Breast epithelium (tissue), 4 donors: ENCODE measurements at places on chromosomes 11 and 22.

- no peak for DNase-seq
Observed at GRCh38 chr11:86064220-86064803, 4.6 kb downstream of the PICALM start.

GRCh38 chr11:70567680-70568034, 169.3 kb downstream of the CTTN start:
- no peak for DNase-seq

GRCh38 chr22:29457730-29458129, 19.3 kb downstream of the RFPL1 start:
- DNase-seq, result no peak

DNA sequence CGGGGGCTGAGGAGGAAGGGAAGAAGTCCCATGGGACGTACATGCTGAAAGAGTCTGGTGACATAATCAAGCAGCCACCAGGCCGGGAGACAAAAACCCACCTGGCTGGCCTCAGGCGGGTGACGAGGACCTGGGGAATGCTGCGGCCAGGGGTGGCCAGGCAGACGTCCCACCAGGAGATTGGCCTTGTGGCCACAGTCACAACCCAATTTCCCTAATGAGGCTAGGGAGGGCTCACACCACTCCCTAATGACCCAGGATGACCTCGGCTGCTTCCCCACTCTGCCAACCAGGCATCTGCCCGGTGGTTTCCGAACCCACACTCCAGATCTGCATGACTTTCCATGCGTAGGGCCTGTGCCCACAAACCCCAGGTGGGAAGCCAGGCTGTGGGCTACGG, 66.9 kb downstream of the SCUBE1 start:
- DNase-seq, result no peak

DNA sequence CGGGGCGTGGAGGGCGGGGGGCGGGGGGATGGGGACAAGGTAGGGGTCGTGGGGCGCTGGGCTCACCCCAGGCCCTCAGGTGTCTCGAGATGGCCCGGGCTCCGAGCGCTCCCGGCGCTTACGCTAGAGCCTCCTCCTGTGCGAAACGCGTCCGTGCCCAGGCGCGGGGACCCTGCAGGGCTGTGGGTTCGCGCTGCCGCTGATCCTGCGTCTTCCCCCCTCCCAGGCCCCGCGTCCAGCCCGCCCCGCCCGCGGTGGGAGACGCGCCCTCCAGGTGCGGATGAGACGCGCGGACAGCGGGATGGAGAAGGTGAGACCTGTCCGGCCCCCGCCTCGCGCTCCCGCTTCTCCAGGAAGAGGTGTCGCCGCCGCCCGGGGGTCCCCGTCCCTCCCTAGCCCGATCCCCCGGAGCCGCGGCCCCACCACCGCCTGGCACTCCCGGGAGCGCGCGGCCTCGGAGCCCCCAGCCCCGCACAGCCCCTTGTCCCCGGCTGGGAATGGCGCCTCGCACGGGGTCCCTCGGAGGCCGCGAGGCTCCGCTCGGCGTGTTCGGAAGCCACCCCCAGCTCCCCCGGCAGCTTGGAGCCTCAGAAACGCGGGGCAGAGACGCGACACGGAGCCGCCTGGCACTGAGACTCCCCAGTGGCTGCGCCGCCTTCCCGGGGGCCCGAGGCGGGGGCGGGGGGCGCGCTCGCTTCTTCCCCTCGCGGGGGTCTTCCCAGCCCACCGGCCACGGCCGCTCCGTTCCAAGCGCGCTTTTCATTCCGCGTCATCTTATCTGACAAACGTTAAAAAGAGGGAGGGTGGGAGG, 27.6 kb upstream of the TOLLIP start:
- no peak for DNase-seq

- no peak for DNase-seq
Observed at GRCh38 chr22:30444632-30445437, 19.3 kb downstream of the MTFP1 start.

GRCh38 chr22:47990481-47990880, 1228.0 kb downstream of the TBC1D22A start:
- no peak for DNase-seq

GRCh38 chr22:16963189-16963945, 44.7 kb downstream of the GAB4 start:
- no peak for DNase-seq

DNA sequence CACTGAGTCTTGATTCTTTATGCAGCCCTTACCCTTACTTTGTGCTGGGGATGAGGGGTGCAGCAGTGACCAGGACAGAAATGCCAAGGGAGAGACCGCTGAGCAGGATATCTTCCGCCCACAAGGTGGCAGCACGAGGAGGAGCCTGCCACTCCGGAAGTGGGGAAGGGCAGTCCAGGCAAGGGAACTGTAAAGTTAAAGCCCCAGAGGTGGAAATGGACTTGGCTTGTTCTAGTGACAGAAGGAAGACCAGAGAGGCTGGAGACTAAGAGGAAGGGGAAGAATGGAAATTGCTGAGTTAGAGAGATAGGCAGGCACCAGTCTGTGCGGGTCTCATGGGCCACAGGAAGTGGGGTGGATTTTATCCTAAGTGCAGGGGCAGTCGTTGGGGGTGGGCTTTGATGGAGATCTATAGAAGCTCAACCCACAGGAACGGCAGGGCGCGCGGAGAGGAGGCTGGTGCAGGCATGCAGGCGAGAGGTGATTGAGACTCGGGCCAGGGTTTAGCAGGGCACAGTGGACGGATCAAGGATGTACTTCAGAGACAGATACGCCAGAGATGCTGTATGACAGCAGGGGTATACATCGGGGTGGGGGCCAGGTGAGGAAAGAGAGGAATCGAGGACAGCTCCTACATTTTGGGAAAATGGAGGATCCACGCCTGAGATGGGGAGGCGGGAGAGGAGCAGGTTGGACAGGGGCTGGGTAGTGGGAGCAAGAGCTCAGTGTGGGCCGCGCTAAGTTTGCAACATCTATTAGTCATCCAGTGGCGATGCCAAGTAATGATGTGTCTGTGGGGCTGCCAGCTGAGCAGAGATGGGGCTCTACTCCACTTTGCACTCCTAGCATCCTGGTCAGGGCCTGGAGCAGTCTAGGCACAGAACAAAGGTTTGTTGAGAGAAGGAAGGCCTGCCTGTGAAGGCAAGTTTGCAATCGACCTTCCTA, 3.3 kb upstream of the GRK2 start:
- peak; percentile 81 for DNase-seq

DNA sequence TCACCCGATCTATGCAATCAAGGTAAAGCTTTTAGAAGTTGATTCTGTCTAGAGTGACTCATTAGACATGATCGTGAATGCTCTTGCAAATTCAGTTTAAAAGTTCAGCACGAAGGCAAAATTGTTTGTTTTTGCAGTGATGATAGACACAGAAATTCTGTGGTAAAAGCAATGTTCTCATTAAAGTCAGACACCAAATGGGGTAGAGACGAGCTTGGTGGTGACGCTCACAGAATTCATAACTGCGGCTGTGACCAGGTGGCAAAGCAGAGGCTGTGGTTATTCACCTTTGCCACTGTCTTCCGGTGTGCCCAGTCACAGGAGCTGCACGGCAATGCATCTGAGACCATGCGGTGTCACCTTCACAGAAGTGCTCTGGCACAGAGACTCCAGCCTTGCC, 83.4 kb downstream of the WNT7B start:
- no peak for DNase-seq

DNA sequence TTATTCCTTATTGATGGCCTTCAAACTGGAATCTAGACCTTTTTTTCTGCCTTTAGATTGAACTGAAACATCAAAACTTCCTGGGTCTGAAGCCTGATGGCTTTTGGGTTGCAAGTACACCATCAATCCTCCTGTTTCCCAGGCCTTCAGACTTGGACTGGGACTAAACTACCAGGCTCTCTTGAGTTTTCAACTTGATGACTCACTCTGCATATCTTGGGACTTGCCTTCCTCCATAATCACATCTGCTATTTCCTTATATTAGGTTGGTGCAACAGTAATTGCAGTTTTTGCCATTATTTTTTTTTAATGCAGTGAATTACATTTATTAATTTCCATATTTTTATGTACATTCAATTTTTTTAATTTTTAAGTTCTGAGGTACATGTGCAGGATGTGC, 7.0 kb downstream of the OR51B5 start:
- no peak for DNase-seq

- DNase-seq, result no peak
Observed at GRCh38 chr11:70034740-70035365, 43.3 kb upstream of the ANO1 start.

GRCh38 chr11:123645286-123645975, 9.0 kb downstream of the SCN3B start:
- no peak for DNase-seq

DNA sequence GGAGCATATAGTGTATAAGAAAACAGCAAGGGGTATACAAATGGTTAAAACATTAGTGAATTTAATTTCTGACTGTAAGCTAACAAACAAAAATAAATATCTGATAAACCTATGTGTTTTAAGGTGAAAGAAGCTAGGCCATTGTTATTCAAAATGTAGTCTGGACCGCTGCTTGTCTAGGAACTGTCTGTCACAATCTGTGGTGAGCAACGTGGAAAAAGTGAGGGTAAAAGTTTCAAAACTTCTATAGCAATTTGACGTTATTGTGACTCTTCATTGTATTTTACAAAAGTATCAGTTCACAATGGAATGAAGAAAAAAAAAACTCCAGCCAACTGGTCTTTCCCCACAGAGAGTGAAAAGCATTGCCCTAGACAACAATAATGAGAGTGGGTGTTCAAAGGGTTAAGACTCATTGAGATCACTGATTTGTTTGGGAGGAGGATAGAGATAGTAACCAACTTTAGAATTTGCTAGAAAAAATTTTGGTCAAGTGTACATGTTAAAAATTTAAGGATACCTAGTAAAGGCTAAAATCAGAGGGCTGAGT, 79.1 kb downstream of the UVRAG start:
- DNase-seq, result no peak

GRCh38 chr11:42271306-42271705, 811.9 kb upstream of the LRRC4C start:
- DNase-seq, result no peak

DNA sequence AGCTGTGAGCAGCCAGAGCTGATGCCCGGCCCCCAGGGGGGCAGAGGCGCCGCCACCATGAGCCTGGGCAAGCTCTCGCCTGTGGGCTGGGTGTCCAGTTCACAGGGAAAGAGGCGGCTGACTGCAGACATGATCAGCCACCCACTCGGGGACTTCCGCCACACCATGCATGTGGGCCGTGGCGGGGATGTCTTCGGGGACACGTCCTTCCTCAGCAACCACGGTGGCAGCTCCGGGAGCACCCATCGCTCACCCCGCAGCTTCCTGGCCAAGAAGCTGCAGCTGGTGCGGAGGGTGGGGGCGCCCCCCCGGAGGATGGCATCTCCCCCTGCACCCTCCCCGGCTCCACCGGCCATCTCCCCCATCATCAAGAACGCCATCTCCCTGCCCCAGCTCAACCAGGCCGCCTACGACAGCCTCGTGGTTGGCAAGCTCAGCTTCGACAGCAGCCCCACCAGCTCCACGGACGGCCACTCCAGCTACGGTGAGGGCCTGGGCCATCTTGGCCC, 6.1 kb downstream of the CDC42EP1 start:
- no peak for DNase-seq

DNA sequence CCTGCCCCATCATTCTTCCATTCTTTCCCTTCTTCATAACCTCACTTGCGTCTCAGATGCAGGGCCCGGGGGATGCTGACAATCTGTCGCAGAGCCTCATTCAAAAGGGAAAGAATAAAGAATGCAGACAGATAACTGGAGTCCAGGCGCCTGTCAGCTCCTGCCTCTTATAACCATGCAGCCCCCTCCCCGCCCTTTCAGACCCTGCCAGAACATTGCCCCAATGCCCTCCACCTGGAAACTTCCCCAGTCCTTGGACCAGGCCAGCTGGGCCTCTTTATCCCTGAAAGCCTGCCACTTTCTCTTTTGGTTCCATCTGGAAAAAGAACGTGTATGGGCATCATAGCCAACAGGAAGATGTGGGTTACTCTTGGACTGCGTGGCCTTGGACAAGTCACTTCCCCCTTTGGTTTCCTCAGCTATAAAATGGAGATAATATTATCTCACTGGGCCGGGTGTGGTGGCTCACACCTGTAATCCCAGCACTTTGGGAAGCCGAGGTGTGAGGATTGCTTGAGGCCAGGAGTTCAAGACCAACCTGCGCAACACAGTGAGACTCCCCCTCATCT, 2.1 kb upstream of the TCF20 start:
- DNase-seq, result no peak

- no peak for DNase-seq
Observed at GRCh38 chr11:7528514-7529049, 14.8 kb downstream of the PPFIBP2 start.

DNA sequence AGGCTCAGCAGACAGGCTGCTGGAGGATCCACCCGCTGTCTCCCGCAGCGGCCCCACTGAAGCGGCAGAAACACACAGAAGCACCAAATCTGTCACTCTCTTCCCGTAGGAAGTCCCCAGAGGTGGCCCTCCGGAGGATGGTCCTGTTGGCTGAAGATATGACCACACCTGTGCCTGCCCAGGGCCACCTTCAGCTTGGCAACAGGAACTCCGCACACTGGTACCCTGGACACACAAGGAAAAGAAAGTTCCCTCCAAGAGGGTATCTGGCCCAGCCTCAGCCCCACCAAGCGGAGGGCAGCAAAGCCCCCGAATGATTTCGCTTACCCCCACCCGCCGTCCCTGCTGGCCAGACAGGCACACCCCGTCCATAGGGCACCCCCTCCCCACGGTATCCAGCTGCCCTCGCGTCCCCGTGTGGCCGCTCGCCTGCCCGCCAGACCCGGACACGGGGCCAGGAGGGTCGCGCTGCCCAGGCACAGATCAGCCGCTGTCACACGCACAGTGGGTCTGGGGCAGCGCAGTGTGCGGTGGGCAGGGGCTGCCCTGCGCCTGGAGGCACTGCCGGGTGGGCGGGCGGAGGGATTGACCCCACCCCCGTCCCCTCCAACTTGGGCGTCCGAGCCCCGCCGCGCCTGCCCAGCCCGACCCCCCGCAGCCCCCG, 7.0 kb downstream of the RASSF7 start:
- no peak for DNase-seq

DNA sequence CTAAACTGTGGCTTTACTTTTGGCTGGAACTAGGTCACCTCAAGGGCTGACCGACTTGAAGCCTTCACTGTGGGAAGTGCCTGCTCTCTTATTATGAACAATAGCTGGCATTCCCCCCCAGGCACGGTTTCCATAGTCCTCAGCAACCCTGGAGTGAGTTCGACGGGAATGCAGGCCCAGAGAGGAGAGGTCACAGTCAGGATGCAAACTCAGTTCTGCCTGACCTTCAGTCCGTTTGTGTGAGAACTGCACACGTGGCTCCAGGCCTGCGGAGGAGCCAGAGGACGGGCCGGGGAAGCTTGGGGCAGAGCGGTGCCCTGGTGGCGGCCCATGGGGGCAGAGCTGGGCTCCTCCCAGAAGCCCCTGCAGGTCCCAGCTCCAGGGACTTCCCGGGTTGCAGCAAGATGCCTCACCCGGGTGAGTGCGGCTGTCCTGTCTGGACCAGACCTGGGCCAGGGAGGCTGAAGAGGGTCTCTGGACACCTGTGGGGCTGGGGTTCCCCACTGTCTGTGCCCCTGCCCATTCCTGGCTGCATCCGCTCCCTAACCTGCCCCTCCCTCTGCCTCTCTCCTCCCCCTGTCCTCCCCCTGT, 17.2 kb downstream of the SLC25A18 start:
- no peak for DNase-seq

- no peak for DNase-seq
Observed at GRCh38 chr11:76161261-76161961, 44.9 kb downstream of the WNT11 start.
